Posterior vena cava (tissue), 2 donors: ENCODE measurements at places on chromosomes 11 and 22. TPM values are rescaled to one million over a fixed set of nuclear protein-coding genes. Genes with fewer than 3 reads are reported as not detected.

GRCh38 chr11:105148241-105148640 lies 8.7 kb upstream of the CARD18 start:
- no peak for DNase-seq

- no peak for DNase-seq
Observed at GRCh38 chr11:83249445-83249844, 36.7 kb downstream of the CCDC90B start.

GRCh38 chr11:41414771-41415440 lies 44.5 kb downstream of the LRRC4C start:
- DNase-seq, result no peak

DNA sequence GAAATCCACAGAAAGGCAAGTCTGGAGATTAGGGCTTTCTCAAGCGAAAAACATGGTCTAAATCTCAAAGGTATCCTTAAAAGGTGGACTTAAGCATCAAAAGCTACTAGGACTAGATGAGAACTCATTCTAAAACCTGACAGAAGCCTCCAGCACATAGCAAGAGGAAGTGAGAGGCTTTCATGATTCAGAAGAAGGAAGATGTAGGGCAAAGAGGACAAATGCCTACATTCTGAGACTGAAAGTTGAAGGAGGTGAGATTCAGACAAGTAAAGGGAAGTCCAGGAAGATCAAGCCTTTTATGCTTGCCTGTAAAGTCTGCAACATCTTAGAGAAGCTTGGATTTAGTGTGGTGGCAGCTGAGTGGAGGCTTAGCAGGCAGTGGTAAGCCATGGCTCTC lies 98.9 kb downstream of the PGR start:
- no peak for DNase-seq

DNA sequence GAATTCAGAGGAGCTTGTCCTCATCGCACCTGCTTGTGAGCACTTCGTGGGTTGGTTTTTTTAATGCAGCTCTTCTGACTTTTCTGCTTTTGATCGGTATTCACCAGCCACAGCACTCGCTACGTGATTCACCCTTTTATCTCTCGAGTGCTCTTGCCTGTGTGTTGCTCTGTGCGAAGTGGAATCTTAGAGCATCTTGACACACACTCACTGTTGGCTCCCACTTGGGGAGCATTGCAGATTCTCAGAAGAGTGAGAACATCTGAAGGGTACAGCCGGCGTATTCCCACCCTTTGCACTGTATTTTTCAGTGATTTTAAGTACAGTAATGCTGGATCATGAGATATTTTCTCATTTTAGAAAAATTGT lies 10.9 kb downstream of the TNNT3 start:
- DNase-seq, result peak; percentile 45

- DNase-seq, result no peak
Observed at GRCh38 chr11:61690706-61691379, 10.7 kb downstream of the DAGLA start.

- no peak for DNase-seq
Observed at GRCh38 chr11:71574418-71574817, 8.3 kb downstream of the KRTAP5-11 start.

- peak; percentile 86 for DNase-seq
Observed at GRCh38 chr22:32475468-32476010, 928 bp downstream of the FBXO7 start.

DNA sequence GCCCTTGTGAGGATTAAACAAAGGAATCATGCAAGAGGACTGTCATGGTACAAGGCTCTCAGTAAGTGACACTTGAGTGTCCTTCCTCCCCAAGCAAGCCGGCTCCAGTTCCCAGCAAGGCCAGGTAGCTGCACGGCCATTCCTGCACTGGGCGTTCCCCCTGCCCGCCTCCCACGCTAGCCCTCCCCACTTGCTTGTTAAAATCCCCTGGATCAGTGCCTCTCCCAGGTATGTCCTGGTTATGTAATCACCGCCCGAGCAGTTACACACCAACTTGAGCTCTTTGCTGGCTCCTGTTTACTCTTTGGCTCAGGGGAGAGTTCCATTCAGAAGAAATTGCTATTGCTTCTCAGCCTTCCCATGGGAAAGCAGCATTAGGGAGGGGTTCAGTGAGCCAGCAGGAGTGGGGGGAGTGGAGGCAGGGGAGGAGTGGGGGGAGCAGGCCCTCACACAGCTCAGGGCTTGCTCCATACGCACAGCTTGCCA lies 19.4 kb upstream of the MYEOV start:
- DNase-seq, result no peak

GRCh38 chr11:125069008-125069407 lies 5.9 kb downstream of the SLC37A2 start:
- DNase-seq, result no peak

GRCh38 chr11:119432484-119433357 lies 9.7 kb upstream of the THY1 start:
- DNase-seq, result no peak

GRCh38 chr11:44946263-44946662 lies 4.4 kb downstream of the TP53I11 start:
- DNase-seq, result peak; percentile 95

DNA sequence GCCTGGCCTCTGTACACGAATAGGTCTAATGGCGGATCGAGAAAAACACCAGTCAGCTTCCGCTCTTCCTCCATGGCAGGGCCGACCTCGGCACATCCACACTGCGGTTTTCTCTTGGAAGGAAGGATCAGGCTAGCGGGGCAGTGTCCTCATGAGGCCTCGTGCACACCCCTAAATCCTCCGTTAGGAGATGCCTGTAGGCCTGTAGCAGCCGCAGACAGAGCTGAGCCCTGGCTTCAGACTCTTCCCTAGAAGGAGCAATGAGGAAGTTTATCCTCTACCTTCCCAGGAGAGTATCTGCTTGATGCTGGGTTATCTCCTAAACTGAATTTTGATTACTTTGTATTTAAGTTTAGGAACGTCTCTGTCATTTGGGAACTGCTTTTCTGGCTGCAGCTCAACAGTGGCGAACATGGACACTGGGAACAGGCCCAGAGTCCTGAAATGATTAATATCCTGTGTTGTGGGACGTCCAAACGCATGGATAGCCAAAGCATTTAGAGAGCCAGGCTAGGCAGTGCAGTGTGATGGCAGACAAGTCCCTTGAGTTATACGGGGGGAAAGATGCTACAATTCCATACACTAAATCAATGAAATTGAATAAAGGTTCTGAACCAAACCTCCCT lies 16.5 kb upstream of the BMAL1 start:
- DNase-seq, result peak; percentile 85

- no peak for DNase-seq
Observed at GRCh38 chr11:23769214-23769613, 727.6 kb upstream of the LUZP2 start.

GRCh38 chr22:50047346-50047745 lies 10.8 kb downstream of the TTLL8 start:
- peak; percentile 52 for DNase-seq

GRCh38 chr22:33923033-33923432 lies 2.8 kb upstream of the LARGE1 start:
- no peak for DNase-seq

GRCh38 chr11:15667127-15667725 lies 552.5 kb downstream of the INSC start:
- DNase-seq, result no peak

DNA sequence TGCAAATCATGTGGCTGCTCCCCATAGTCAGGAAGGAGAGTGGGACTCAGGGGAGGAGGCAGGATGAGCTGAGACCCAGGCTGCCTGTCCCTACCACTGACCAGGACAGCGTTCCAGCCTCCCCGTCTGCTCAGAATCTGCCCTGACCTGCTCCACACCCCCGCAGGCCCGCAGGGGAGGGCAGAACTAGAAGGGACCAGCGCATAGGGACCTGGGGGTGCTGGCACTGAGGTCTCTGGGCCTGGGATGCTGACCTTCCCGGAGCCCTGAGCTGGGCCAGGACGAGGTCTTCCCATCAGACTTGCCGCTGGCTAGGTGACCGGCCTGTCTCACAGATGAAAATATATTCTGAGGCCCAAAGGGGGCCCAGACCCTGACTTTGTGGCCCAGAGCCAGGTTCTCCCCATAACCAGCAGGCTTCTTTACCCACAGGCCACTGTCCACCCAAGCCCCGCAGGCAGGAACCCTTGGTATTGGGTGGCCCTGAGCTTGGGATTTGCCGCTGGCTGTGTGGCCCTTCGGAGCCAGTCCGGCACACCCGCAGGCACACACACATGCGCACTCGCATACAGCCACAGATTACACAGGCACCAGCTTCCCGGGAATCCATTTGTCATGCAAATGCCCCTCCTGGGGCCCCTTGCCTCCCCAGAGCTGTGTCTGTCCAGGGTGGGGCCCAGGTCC lies 13.8 kb upstream of the PIM3 start:
- no peak for DNase-seq

- no peak for DNase-seq
Observed at GRCh38 chr11:60343094-60343704, 16.1 kb downstream of the MS4A6E start.

DNA sequence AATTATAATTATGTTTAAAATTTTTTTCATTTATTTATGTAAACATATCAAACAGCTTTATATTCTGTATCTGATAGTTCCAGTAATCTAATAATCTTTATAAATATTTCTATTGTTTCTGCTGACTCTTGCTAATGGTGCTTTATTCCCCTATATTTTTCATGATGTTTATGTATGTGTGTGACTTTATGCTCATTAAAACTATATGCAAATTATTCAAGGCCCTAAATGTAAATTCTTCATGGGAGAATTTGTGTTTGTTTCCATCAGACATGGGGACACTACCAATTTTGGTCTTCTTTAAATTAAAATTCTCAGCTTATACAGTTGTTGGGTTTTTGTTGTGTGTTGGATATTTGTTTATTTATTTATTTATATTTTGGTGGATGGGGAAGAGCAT lies 13.7 kb upstream of the ALKBH3 start:
- no peak for DNase-seq

GRCh38 chr22:26553056-26553752 lies 36.7 kb downstream of the TPST2 start:
- DNase-seq, result no peak

- no peak for DNase-seq
Observed at GRCh38 chr11:78834886-78835285, 260.2 kb upstream of the NARS2 start.

DNA sequence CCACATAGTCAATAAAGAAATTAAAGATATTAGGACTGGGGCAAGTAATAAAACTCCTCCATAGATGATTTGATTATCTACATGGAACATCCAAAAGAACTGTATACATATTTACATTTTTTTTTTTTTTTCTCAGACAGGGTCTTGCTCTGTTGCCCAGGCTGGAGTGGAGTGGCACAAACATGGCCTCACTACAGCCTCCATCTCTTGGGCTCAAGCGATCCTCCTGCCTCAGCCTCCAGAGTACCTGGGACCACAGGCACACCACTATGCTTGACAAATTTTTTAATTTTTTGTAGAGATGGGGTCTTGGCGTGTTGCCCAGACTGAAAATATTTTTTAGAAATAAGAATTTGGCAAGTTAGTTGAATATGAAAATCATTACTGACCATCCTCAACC lies 24.7 kb downstream of the REXO2 start:
- no peak for DNase-seq

DNA sequence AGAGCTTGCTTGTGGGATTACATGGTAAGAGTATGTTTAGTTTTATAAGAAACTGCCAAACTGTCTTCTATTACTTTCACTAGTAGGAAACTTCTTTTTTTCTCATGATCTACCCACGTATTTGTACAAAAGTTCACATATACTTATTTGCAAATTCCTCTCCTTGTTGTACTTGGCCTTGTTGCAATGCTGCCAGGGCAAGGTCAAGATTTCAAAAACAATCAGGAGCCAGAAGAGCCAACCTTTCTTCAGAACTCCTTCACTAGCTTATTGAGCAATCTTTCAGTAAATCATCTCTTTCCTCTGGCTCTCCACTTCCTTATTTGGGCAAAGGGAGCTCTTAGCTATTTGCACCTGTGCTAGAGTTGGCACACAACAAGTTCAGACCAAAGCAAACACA lies 9.7 kb downstream of the SRSF8 start:
- DNase-seq, result no peak

DNA sequence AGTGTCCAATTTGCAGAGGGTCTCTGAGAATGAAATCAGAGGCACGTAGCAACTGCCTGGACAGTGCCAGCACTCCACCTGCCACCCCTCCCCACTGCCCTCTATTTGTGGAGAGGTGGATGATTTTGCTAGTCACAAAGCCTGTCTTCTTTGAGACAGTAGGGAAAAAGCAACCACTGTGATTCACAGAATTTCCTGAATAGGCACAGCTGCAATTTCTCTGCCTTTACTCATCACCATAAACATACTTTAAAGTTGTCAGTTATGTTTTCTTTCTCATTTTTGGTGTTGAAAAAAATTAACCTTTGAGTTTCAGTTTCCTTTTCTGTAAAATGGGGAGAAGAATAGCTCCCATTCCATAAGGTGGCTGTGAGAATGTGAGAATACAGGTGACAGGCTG lies 134.3 kb downstream of the TEAD1 start:
- DNase-seq, result no peak

DNA sequence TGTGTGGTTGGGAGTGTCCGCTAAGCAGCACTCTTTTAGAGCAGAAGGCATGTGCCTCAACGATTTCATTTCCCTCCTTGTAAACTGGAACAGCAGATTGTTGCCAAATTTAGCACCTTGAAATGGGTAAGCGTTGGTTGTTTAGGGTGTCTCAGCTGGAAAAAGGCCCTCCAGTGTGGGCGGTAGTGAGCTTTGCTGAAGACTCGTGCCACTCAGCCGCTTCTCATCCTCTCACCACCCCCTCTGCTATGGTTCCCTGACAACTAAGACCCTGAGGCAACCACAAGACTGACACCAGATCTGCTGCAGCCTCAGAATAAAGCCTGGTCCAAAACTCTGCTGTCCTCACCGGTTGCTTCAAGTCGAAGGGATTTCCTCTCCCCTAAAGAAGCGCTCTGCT lies 9.9 kb upstream of the FERMT3 start:
- DNase-seq, result no peak

Gene LRRC55
- not detected for total RNA-seq

Gene FGF19
- not detected for total RNA-seq

Gene MRGPRX3
- not detected for total RNA-seq

Gene CADM1
- 2.5 TPM for total RNA-seq

Gene SCGB1D2
- total RNA-seq, result not detected

Gene KRTAP5-8
- not detected for total RNA-seq

Gene OR52E8
- total RNA-seq, result not detected

Gene SEC14L3
- total RNA-seq, result not detected

Gene CAPN1
- 144 TPM for total RNA-seq

Gene SHANK3
- total RNA-seq, result 24.2 TPM

Gene BBS1
- 23.4 TPM for total RNA-seq

Gene PANX3
- total RNA-seq, result not detected

Gene NRIP3
- total RNA-seq, result 3.1 TPM

Gene CDC42EP2
- 16.2 TPM for total RNA-seq

Gene KCNJ1
- not detected for total RNA-seq

Gene TMEM191B
- total RNA-seq, result 0.62 TPM

Gene CLDN5
- 36.4 TPM for total RNA-seq

Gene MMP10
- not detected for total RNA-seq
